Fibroblast of mammary gland (primary cell): ENCODE measurements at places on chromosomes 6 and 20.

- DNase-seq: peak; percentile 88
Measured at GRCh38 chr6:90256698-90257485, 39.8 kb downstream of the BACH2 start.

GRCh38 chr20:34396408-34396807, 33.3 kb downstream of the ITCH start:
- no peak for DNase-seq

- no peak for DNase-seq
Measured at GRCh38 chr6:148493424-148493823, 150.8 kb downstream of the SASH1 start.

- DNase-seq: peak; percentile 68
Measured at GRCh38 chr6:56862415-56863175, 92.3 kb upstream of the BEND6 start.

GRCh38 chr20:49400410-49400809, 82.1 kb downstream of the KCNB1 start:
- peak; percentile 53 for DNase-seq
